Coronary artery (tissue), 2 donors: ENCODE measurements at places on chromosomes 3 and 15.
A peak's percentile ranks its signal among the peaks of the same experiment; 100 is the strongest.

DNA sequence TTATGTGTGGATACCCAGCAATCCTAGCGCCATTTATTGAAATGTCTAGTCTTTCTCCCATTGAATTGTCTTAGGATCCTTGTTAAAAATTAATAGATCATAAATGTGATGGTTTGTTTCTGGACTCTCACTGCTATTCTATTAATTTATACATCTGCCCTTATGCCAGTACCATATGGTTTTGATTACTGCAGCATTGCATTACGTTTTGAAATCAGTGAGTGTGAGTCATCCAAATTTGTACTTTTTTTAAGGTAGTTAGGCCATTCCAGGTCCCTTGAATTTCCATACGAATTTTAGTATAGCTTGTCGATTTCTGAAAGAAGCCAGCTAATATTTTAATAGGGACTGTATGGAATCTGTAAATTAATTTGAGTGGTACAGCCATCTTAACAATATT lies 648.6 kb upstream of the ZNF385D start:
- no peak for DNase-seq

GRCh38 chr15:77753281-77753873 lies 120.7 kb upstream of the LINGO1 start:
- DNase-seq, result no peak

DNA sequence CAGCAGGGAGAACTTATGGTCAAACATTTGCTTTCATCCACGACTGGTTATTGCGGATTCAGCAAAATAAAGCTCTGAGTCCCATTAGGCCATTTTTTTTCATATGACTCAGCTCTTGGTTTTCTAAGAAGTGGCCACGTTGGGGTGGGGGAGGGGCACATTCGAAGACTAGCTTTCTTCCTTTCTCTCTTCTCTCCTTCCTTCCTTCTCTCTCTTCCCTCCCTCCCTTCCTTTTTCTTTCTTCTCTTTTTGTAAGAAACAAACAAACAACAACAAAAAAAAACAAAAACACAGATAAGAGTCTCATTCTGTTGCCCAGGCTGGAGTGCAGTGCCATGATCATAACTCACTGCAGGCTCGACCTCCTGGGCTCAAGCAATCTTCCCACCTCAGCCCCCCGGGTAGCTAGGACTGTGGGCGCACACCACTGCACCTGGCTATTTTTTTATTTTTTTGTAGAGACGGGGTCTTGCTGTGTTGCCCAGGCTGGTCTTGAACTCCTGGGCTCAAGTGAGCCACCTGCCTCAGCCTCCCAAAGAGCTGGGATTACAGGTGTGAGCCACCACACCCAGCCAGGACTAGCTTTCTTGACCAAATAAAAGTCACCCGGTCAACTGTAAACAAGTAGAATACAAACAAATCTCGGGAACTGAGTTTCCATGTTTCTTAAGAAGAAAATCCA lies 41.6 kb downstream of the ABCC5 start:
- DNase-seq, result no peak

- DNase-seq, result no peak
These were observed 34.1 kb upstream of the SERPINI2 start for GRCh38 chr3:167507954-167508353.

GRCh38 chr3:112685956-112686799 lies 45.2 kb upstream of the CCDC80 start:
- DNase-seq, result no peak

GRCh38 chr3:48492461-48493202 lies 11.3 kb downstream of the SHISA5 start:
- DNase-seq, result no peak

GRCh38 chr15:71373917-71374316 lies 258.6 kb downstream of the THSD4 start:
- DNase-seq, result no peak

GRCh38 chr3:56773986-56774385 lies 27.8 kb downstream of the ARHGEF3 start:
- DNase-seq, result no peak

GRCh38 chr3:141330718-141331376 lies 37.5 kb upstream of the ZBTB38 start:
- no peak for DNase-seq

- DNase-seq, result no peak
These were observed 248.7 kb upstream of the C2CD4B start for GRCh38 chr15:62413786-62414185.

- no peak for DNase-seq
These were observed 35.2 kb upstream of the RFTN1 start for GRCh38 chr3:16548721-16549120.

DNA sequence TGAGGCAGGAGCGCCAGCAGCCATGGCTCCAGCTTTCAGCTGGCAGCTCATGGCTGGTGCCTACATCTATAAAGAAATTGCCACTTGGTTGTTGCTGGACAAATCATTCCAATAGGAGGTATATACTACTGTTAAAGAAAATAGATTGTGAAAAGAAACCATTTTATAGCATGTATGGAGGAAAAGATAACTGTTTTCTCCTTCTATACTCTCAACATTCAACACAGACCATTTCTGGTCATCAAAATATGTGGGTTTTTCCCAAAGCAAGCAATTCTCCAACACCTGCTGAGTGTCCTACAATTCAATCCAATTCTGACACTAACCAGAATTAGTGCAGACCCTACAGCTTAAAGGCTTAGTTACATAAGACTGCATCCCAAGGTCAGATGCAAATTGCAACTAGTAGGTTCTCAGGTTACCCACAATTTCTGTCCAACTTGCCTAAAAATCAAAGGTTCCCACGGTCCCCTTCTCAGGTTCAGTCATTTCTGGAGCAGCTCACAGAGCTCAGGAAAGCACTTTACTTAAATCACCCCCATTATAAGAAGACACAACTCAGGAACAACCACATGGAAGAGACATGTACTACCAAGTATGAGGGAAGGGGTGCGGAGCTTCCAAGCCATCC lies 42.4 kb upstream of the STRIT1 start:
- DNase-seq, result no peak

DNA sequence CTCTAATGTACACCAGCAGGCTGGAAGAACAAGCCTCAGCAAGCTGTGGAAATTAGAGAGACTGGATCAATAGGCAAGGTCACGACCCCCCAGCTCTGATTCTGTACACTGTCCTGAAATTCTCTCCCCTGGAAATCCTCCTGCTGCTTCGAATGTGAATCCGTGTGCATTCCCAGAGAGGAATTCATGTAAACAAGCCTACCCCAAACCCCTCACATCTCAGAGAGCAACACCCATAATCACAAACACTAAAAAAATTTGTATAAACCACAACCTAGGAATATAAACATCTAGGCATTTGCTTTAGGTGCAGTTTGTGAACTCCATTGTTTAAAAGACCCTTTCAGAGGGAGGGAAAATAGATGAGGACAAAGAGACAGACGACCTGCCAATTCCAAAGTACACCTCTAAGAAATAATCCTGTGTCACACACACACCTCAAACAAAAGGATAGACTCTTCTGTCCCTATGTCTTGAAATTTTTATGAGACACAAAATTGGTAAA lies 325.2 kb downstream of the WDR72 start:
- DNase-seq, result no peak

DNA sequence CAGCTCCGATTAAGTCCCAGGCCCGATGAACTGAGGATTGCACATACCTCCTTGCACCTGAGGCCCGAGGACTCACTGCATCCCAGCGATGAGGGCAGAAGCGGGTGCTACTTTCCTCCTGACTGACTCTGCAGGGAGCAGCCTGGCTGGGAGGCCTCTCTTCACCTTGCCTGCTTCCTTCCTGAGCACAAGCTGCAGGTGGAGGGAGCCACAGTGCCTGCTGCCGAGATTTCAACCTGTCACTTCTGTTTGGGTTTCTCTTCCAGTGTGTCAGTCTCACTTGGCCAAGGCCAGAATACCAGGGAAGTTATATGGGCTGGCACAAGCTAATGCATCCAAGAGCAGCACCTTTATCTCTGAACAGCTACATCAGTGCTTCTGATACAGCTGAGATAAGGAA lies 185.4 kb downstream of the NTRK3 start:
- no peak for DNase-seq

GRCh38 chr15:92647467-92648163 lies 8.0 kb downstream of the FAM174B start:
- no peak for DNase-seq

- DNase-seq, result no peak
These were observed 1055.4 kb downstream of the AGBL1 start for GRCh38 chr15:87135109-87135508.

- no peak for DNase-seq
These were observed 20.0 kb upstream of the CRABP1 start for GRCh38 chr15:78320183-78320582.

- no peak for DNase-seq
These were observed 169.9 kb downstream of the MECOM start for GRCh38 chr3:169493521-169494141.

GRCh38 chr3:188272481-188273372 lies 118.8 kb downstream of the LPP start:
- no peak for DNase-seq

GRCh38 chr15:47184908-47185801 lies 532.1 kb upstream of the SEMA6D start:
- no peak for DNase-seq

GRCh38 chr3:3851621-3852323 lies 52.5 kb downstream of the LRRN1 start:
- DNase-seq, result no peak

GRCh38 chr3:136251511-136251910 lies 1.4 kb downstream of the PCCB start:
- DNase-seq, result no peak

GRCh38 chr3:51550080-51550819 lies 11.7 kb downstream of the RAD54L2 start:
- no peak for DNase-seq

GRCh38 chr3:33417066-33417673 lies 23.0 kb downstream of the UBP1 start:
- no peak for DNase-seq

DNA sequence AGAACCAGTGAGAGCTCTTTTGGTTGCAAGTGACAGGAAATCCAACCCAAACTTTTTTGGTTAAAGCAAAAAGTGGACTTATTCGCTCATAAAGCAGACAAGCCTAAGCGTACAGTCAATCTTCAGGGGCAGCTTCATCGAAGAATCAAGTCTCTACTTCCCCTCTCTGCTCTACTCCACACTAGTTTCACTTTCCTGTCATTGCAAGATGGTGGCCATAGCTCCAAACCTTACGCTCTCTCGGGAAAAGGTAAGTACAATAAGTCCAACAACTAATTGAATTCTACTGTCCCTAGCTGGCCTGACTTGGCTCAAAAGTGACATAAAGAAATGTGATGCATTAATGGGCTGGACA lies 24.9 kb upstream of the ZNF710 start:
- no peak for DNase-seq

GRCh38 chr15:38652998-38653397 lies 88.4 kb upstream of the RASGRP1 start:
- no peak for DNase-seq

GRCh38 chr3:52388933-52389332 lies 56.0 kb downstream of the SEMA3G start:
- no peak for DNase-seq

GRCh38 chr3:16104156-16104555 lies 70.3 kb upstream of the GALNT15 start:
- DNase-seq, result no peak

DNA sequence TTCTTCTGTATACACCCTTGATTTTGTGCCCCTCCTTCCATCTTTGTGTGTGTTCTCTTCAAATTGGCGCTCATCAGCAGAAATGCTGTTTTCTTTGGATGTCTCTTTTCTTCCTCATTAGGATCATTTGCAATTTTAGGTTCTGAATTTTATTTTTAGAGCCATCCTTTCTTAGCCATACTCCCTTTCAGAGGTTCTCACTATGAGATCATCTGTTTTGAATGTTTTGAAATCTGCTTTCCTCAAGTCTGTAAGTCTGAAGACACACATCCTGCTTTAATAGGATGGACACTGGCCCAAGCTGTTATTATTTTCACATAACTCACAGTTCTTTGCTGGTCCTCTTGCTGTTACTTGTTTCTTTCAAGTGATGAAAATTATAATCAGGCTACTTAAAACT lies 124.8 kb downstream of the BDH1 start:
- DNase-seq, result no peak

DNA sequence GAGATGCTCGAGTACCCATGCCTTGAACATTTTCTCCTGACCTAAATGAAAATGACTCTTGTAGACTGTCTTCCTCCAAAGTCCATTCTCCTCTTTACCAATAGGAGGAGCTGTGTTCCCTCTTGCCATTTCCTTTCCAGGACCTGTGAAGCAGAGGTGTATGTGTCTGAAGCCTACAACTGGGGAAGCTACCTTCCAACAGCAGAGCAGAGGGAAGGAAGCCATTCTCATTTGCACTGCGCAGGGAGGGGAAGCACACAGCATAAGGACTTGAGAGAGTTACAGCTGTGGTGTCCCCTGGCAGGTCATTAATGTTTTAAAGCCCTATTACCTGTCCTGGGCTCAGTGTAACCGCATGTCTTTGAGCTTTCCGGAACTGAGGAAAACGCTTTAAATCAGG lies 38.7 kb downstream of the HSPBAP1 start:
- DNase-seq, result no peak

GRCh38 chr3:14680716-14681115 lies 5.8 kb downstream of the C3orf20 start:
- DNase-seq, result no peak

DNA sequence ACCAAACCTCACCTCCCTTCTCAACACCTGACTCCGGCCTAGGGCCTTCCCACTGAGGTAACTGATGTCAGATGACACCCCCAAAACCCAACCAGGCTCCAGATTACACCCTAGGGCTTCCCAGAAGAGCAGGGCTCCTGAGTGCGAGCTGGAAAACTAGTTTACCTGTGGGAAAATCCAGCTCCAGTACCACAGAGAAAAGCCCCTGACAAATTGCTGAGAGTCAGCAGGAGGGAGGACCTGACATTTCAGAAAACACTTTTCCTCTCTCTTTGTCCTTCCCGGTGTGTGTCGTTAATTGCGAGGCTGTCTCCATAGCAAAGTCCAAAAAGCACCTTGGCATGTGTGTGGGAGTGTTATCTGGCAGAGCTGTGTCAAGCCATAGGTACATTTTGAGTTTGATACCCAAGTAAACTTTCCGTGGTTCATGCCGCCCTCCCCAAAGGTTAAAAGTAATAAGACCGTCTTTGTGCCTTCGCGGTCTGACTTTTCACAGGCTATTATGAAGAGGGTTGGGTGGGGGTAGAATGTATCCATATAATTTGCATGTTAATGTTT lies 79.8 kb upstream of the FNDC3B start:
- DNase-seq, result no peak

- DNase-seq, result peak; percentile 84
These were observed at the start of gene MRPL3 for GRCh38 chr3:131502530-131503319. MRPL3 (minus strand) TSS chr3:131502971; CDS start chr3:131502821, 150 bp downstream.

GRCh38 chr15:90839187-90840071 lies 29.0 kb upstream of the FURIN start:
- DNase-seq, result no peak

- no peak for DNase-seq
These were observed 15.4 kb downstream of the CHST14 start for GRCh38 chr15:40486066-40486770.

DNA sequence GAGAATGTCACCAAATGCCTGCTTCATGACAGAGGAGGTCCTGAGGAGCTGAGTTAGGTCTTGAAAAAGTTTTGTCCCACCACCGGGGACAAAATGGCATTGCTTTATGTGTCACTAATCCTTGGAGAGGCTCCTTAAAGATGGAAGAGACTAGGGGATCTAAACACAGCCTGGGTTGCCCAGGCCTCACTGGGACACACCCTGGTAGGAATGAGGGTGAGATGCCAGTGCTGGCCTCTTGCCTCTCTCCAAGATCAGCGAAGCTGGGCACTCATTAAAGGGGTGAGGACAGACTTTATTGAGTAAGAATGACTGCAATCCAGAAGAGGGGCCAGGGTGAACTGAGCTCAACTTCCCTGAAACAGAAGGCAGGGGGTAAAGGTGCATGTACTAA lies 58.5 kb upstream of the KLF13 start:
- no peak for DNase-seq
